Stimulated activated CD8-positive, alpha-beta memory T cell treated with anti-CD3 and anti-CD28 coated beads, Interleukin-7, amount 100 ng/mL, for 1 hour (primary cell): ENCODE measurements at places on chromosomes 5 and 9.

DNA sequence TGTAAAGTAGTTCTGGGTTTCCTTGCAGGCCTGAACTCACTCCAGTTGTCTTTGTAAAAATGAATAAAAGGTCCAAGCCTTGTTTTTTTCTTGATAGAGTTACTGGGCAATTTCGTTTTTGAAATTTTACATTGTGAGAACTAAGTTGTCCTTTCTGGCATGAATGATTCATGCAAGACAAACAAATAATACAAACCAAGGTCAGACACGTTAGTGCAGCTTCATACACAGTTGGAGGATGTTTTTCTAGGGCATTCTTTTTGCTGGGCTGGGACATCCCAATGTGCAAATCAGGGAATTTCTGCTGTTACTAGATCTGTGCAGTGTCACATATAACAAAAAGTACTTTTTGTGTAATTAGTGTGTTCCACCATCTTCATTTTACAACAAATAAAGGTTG is 96.0 kb downstream of the MEGF10 start:
- no peak for DNase-seq

DNA sequence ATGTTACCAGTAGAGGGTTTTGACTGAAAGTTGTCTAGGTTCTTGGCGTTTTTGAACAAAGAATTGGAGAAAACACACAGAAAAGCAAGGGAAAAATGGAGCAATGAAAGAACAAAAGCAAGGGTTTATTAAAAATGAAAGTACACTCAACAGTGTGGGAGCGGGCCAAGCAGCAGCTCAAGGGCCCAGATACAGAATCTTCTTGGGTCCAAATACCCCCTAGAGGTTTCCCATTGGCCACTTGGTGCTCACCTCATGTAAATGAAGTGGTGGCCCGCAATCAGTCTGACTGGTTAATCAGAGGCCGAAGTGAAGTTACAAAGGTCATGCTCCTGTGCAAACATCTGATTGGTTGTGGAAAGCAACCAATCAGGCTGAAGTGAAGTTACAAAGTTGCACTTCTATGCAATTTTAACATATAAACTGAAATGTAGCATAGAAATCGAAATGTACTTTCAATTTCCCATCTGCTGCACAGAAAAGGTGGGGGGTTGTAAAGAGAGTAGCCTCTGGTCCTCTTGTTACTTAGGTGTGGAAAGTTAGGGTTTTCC is 1.9 kb upstream of the GM2A start:
- no peak for DNase-seq

DNA sequence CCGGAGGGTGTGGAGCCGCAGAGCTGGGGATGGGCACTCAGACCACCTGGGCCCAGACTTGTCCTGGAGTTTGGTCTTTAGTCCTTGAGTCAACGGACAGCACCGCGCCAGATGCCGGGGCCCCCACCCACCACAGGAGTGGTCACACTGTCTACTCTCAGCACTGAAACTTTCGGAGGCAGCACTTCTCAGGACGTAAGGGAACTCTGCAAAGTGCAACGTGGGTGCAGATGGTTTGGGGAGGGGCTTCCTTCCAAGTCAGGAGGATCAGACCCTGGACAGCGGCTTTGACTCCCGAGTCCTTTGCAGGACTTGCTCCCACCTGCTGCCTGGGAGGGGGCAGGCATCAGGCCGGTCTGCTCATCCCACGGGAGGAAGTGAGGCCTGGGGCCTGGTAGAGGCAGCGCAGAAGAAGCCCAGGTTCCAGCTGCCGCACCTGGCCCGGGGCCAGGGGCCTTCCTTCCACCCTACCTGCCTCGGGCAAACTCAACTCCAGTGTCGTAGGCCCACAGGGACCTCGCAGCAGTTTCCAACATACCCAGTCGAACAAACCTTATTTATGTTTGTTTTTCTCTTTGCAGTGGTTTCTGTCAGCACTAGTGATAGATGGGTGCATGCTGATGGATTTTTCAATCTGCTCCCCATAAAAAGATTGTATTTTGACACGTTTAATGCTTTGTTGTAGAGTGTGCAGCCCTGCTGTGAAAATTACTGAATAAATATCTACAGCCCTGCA is 149.8 kb upstream of the PPP1R26 start:
- DNase-seq = no peak

DNA sequence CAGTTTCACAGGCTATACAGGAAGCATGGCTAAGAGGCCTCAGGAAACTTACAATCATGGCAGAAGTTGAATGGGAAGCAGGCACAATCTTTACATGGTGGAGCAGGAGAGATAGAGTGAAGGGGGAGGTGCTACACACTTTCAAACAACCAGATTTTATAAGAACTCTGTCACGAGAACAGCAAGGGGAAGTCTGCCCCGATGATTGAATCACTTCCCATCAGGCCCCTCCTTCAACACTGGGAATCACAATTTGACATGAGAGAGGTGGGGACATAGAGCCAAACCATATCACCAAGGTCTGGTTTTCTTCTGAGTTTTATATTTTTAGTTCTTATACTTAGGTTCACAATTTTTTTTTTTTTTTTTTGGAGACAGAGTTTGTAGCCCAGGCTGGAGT is 16.1 kb downstream of the ZCCHC9 start:
- no peak for DNase-seq

GRCh38 chr5:142322747-142323479 is 1.9 kb downstream of the SPRY4 start:
- DNase-seq = no peak

GRCh38 chr9:22392523-22392922 is 54.1 kb upstream of the DMRTA1 start:
- DNase-seq = no peak

- DNase-seq = no peak
These were observed 3.2 kb downstream of the ATOSB start for GRCh38 chr9:35112257-35113020.

DNA sequence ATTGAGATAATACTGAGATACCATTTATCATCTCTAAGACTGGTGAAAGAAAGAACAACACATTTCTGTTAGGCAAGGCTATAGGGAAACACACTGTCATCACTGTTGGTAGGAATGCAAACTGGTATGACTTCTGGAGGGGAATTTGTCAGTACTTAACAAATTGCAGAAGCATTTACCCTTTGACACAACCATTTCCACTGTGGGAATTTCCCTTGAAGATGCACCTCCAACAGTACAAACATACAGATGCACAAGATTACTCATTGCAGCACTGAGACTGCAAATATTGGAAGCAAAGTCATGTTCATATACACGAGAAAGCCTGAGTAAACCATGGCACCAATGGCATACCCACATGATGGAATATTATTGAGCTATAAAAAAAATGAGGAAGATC is 17.6 kb downstream of the GM2A start:
- DNase-seq = no peak

- DNase-seq = no peak
These were observed 60.6 kb upstream of the GRIA1 start for GRCh38 chr5:153429761-153430380.

DNA sequence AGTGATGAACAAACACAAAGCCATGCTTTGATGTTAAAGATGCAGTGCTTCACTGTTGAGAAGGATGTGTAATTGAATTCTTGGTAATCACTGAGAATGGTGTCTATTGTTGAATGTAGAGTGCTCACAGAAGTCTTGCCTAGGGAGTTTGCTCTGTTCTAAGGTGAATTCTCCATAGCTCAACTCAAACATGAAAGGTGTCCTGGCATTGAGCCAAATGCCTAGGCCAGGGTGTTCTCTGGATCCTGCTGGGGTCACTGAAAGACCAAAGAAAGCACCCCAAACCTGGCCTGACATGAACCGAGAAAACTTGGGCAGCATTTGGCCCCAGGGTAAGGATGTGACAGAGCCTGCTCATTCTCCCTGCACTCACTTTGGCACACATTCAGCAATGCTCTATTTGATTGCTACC is 217.3 kb downstream of the ARL15 start:
- no peak for DNase-seq

DNA sequence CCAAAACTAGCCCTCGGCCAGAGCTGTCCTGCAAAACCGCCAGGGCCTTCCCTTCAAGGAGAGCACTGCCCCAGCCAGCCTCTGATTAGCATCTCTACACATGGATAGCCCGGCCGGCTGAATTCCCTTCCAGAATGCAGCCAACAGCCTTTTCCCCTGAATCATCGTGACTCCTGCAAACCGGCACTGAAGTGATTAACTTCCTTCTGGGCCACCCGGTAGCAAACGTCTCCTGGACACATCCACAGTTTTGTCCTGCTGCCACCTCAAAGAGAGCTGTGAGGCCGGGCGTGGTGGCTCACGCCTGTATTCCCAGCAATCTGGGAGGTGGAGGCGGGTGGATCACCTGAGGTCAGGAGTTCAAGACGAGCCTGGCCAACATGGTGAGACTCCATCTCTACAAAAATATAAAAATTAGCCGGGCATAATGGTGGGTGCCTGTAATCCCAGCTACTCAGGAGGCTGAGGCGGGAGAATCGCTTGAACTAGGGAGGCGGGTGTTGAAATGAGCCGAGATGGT is 21.1 kb upstream of the EEIG1 start:
- DNase-seq = no peak

GRCh38 chr9:25322142-25322541 is 356.1 kb downstream of the TUSC1 start:
- DNase-seq = no peak

DNA sequence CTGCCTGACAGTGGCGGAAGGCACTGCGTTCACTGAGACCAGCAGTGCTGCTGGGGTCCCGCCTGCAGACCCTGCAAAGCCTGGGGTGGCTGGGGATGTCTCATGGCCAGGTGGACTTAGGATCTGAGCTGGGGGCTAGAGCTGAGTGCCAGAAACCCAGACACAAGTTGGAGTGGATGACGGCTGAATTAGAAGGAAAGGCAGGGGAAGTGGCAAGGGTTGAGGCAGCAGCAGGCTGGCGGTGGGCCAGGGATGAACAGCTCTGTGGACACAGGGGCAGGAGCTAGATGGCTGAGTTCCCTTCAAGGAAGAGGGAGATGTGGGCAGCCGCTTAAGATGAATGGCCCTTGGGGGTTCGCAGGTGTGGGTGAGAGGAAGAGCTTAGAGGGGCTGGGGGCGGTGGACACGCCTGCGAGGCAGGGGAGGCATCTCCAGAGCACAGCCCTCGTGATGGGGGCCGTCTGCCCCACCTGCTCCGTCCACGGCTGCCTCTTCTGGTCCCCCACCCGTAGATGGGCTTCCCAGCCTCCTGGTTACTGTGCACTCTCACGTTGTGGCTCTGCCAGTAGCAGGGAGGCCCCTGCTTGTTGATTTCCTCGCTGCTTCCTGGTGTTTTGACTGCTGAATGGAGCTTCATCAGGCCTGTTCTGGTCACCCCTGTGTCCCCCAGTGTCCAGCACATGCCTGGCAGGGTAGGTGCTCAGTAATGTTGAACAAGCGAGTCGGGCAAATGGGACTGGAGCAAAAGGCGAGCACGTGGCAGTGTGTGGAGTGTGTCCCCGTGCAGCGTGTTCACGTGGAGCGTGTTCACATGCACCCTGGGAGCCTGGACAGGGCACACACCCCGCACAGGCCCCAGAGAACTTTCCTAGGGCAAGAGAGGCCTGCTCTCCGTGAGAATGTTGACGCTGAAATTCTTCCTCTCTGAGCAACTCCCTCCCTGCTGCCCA is 168.2 kb downstream of the CACNA1B start:
- DNase-seq = no peak

GRCh38 chr9:27054841-27055240 is 49.4 kb upstream of the LRRC19 start:
- DNase-seq = no peak

GRCh38 chr5:169318556-169318955 is 17.6 kb upstream of the SLIT3 start:
- no peak for DNase-seq

DNA sequence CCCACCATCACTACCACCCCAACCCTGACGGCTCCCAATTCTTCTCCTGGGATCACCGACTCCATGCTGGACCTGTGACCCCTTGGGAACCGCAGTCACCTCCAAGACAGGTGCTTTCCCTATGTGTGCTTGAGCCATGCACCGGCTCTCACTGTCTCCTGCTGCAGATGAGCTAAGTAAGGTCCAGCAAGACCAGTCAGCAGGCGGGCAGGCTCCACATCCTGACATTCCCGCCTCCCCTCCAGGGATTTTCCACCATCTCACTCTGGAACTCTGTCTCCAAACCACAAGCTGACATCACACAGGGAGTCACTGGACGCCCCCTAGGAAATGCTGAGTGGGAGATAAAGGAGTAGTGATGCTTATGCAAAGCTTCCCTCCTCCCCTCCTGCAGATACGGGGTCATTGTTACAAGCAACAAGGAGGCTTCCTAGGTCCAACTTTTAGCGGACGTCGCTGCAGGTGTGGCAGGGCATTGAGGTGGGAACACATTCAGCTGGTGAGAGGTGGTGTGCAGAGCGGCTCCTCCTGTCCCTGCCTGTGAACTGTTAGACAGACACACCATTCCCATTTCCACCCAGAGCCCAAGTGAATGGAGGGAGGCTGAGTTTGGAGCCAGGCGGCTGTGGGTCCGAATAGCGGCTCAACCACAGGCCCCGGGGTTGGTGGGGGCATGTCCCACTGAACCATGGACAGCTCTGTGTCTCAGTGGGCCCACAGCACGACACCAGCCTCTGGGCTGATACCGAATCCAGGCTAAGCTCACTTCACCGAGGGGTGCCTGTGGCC is 129.2 kb upstream of the PHYKPL start:
- no peak for DNase-seq

DNA sequence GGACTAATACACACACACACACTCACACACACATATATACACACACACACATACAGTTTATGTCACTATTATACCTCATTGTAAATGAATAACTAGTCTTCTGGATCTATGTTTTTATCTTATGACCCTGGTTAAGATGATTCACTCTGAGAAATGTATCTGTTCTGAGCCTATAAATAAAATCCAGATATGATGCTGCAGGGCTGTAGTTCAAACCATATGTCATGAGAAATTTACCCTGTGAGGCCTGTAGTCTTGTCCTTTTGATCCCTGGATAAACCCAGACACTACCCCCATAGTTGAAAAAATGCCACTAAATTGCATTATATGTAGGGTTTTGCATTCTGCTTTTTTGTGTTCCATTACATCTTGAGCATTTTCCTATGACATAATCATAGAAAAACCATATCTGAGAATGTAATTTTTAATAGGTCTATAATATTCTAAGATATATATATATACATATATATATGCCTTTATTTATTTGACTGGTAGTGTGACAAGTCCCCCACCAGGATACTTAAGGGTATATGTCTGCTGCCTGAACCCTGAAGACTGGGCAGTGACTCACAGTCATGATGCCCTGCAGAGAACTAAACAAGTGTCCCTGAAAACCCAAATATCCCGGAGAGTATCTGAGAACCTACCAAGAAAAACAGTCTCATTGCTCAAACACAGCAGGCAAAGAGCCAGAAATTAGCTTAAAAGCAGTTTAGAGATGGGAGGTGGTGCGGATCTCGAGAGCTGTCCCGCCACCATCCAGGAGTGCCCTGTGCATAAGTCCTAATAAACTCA is 18.4 kb upstream of the ALDOB start:
- DNase-seq = no peak
